SK-N-DZ (cell line): ENCODE measurements at places on chromosomes 16 and 17.

GRCh38 chr17:4898351-4898750, 985 bp upstream of the C17orf107 start:
- no peak for DNase-seq

GRCh38 chr16:12398029-12398682, 405.5 kb downstream of the CPPED1 start:
- DNase-seq, result no peak

GRCh38 chr17:66461343-66461995, 159.1 kb downstream of the PRKCA start:
- no peak for DNase-seq

DNA sequence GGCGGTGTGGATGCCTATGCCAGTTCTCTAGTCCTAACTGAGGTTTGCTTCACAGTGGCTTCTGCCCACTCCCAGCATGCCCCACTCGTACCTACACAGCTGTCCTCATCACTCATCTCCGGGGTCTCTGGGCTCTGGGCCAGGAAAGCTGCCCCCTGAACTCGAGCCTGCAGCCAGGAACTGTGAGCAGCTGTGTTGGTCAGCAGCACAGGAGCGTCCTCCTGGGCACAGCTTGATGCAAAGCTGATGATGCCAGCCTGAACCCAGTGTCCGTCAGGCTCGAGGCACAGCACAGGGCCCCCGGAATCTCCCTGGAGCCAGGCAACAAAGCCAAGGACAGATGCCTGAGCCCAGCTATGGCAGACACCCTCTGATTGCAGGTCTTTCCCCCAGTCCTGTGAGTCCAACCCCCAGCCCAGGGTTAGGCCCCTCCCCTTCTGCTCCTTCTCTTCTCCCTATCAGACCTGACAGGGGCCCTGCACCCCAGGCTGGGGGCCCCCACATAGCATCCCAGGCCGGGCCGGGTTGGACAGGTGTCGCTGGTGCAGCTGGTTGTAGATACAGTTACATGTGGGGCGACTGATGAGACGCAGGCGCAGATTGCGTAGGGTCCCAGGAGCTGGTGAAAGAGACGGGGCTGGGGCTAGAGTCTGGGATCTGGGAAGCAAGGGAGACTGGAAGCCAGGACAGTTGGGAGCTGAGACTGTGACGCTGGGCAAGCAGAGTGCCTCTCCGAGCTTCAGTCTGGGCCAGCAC, 2.7 kb downstream of the PRSS53 start:
- DNase-seq, result no peak

DNA sequence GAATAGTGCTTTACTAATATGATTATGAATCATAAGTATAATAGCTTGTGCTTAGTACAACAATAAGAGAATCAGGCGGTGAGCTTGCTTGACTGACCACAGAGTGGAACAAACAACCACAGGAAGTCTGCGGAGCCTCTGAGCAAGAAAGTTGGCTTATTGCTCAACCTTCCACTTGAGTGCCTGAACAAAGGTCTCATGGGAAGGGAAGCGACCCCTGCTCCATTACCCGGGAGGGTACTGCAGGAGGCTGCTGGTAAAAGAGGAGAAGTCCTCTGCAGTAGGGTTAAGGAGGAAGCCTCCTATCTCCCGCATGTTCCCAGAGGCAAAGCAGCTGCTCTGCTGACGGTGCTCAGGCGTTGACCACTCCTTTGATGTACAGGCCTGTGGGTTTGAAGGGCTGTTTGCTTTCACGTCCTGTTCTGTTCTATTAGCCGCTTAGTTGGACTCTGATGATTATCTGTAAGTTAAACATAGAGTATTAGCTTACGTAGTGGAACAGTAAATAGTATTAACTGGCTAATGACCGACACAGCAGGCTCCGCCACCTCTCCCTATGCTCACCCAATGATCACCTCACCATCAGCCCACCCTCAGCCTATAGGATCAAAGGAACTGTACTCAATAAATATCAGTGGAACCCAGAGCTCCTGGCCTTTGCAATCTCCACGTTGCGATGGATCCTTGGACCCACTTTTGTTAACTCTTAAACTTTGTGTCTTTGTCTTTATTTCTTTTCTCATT, 17.5 kb downstream of the ALOX15B start:
- DNase-seq, result no peak
